ENCODE measurements at places on chromosomes 7 and 10. TPM values are rescaled to one million over a fixed set of nuclear protein-coding genes. Genes with fewer than 3 reads are reported as not detected.

GRCh38 chr10:100153239-100153825 is 32.5 kb downstream of the ERLIN1 start:
- DNase-seq, result no peak

DNA sequence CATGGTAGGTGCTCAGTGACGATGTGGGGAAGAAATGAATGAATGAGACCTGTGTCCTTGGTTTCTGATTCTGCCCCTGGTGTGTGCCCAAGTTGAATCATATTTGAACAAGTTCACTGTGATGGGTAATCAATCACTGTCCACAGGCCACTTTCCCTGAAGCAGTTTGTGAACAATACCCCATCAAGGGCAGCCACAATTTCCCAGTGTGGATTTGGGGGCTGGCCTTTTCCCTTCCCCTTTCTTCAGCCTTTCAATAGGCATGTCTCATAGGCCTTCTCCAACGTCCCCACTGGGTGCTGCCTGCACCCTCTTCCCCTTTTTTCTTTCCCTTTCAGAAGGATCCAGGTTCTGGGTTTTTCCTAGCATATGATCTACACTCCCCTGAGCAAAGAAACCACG is 64.7 kb downstream of the CREB5 start:
- DNase-seq, result no peak

DNA sequence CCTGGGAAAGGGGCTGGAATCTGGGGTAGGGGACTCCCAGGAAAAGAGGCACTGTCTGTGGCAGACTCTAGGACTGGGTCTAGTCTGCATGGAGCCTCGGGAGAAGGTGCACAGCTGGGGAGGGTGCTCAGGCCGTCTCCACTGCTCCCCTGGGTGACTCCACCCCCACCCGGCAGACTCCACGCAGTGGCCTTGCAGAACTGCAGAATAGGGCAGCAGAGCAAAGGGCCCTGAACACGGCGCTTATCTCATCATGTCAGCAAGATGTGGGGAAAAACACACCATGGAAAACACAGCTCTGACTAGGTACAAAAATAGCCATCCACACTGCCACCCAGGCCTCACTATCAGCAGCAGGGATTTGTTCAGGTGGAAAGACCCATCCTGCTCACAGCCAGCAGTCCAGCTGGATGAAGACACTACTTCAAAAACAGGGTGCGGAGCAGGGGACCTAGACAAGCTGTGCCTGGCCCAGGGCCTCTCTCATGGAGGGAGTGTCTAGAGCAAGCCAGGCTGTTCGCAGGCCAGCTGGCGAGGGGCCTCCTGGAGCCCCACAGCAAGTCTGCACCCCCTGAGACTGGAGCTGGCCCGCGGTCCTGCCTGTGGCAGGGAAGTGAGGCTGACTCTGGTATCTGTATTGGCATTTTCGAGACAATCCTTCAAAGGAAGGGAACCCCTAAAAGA is 11.7 kb downstream of the MAT1A start:
- no peak for DNase-seq

- DNase-seq, result no peak
Observed at GRCh38 chr10:3775696-3776551, 9.1 kb downstream of the KLF6 start.

- no peak for DNase-seq
Observed at GRCh38 chr10:80878330-80878729, 340.6 kb downstream of the SH2D4B start.

DNA sequence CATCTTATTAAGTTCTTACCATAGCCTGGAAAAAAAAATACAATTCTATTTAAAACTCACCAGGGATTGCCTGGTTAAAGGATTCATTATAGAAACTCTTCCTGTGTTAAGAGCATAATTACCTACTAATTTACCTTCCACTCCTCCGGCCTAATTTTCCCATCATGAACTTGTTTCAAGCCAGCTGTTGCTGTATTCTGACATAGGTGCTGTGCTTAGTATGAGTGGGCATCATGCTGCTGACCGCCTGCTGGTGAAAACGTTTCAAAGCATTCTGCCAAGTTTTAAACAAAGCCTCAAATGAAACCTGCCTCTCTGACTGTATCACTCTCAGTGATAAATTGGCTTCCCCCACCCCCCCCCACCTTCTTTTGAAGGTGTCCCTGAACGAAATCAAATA is 47.8 kb upstream of the KCNMA1 start:
- no peak for DNase-seq

- no peak for DNase-seq
Observed at GRCh38 chr7:15378494-15379145, 183.2 kb downstream of the AGMO start.

GRCh38 chr10:94591461-94592205 is 46.0 kb downstream of the HELLS start:
- DNase-seq, result no peak

- DNase-seq, result no peak
Observed at GRCh38 chr7:47586925-47587324, 5.0 kb upstream of the TNS3 start.

Gene ZNF736
- 15.1 TPM for total RNA-seq

Gene SYT15
- 34.5 TPM for total RNA-seq

Gene CALML5
- total RNA-seq, result not detected

Gene LRGUK
- 1.8 TPM for total RNA-seq
